Activated CD4-positive, alpha-beta memory T cell treated with anti-CD3 and anti-CD28 coated beads for 36 hours (primary cell): ENCODE measurements at places on chromosomes 11 and 22. TPM values are rescaled to one million over a fixed set of nuclear protein-coding genes. Genes with fewer than 3 reads are reported as not detected.

GLB1L2 gene
- 4.1 TPM for total RNA-seq

BBS1 gene
- 13.2 TPM for total RNA-seq

DNA sequence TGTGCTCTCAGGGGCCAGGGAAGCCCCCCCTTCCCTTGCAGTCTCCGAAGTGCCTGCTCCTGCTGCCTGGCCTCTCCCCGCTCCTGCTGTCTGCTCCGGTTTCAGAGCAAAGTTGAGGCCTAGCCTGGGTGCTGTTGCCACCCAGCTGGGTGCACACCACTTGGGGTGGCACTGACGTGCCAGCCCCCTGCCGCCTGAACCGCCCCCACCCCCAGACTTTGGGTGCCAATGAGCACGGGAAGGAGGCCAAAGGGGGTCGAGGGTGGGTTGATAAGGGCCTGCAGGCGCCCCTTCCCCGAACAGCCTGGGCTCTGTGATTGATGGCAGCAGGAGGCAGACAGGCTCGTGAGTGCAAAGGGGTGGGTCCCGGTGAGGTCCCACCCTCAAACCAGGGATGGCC lies 48.2 kb downstream of the EMSY start:
- DNase-seq: no peak

DNA sequence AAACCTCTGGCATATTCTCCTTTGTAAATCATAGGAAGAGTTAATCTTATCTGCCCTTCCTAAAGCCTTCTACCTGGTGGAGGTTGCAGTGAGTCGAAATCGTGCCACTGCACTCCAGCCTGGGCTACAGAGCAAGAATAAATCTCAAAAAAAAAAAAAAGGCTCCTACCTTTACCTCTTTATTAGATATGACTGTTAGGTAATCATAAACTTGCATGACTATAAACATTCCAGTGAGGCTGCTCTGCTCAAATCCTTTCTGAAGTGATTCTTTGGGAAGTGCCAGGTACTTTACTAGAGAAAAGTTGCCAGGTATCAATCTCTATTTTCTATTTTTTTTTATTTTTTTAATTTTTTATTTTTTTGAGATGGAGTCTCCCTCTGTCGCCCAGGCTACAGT lies 59.6 kb downstream of the MPPED2 start:
- no peak for DNase-seq

DNA sequence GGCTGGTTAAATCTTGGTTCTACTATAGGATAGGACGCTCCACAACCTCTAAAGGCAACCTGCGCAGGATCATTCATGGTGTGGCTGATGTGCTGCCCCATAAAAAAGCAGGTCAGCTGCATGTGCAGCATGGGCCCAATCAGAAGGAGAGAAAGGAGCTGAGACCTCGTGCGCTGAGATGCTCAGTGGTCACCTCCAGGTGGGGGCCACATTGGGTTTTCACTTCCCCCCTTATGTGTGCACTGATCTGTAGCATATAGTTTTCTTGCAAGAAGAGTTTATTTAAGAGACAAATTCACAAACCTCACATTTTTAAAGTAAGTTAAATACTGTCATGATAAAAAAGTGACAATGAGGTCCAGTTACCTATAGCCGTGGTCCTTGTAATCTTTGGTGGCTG lies 24.3 kb downstream of the SERPIND1 start:
- DNase-seq: no peak
